Activated T-cell treated with anti-CD3 and anti-CD28 coated beads, Interleukin-2, amount 50 U/mL, for 1 hour (primary cell): ENCODE measurements at places on chromosomes 12 and 14.

DNA sequence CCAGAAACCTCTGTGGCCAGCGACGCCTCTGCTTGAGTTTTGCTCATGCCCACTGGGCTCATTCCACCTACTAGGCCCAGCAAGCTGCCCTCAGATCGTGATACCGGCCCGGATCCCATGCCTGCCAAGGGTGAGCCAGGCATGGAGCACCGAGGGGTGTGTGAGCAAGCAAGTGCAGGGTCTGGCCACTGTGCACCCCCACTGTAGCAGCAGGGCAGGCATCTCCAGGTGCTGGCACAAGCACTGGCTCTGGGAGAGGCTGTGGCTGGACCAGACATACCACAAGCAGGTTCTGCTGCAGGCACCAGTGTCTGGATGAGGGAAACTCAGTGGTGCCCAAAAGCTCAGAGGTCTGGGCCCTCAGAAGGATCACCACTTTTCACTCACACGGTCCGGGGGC, 20.6 kb downstream of the FAM186A start:
- DNase-seq = no peak

- no peak for DNase-seq
Measured at GRCh38 chr14:91225025-91225424, 19.5 kb downstream of the GPR68 start.

GRCh38 chr14:32200368-32201192, 1.3 kb upstream of the RNU6-7 start:
- no peak for DNase-seq

- DNase-seq = no peak
Measured at GRCh38 chr12:42277396-42278127, 39.5 kb upstream of the YAF2 start.

- no peak for DNase-seq
Measured at GRCh38 chr12:48857278-48857994, 5.5 kb upstream of the DDX23 start.

- DNase-seq = peak; percentile 63
Measured at GRCh38 chr12:14417715-14418114, 52.2 kb downstream of the ATF7IP start.

DNA sequence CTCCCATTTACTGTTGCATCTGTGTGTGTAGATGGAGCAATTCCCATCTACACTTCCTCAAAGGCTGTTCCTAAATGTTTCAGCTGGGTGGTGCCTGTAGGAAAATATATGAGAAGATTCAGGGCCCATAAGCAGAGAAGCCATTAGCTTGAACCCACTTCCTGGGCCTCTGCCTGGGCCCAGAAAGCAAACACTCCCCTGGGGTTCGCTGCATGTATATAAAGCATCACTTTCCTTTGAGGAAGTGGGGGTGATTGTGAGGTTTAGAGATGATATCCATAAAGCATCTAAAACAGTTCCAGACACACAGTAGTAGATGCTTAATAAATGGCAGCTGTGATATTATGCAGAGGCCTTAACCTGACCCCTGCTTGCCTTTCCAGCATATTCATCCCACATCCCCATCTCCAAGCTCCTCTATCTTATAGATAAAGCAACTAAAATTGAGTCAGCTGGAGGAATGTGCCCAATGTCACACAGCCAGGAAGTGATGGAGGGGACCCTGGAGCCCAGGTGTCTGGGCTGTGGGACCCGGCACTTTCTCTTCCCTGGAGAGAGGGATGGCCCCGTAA, 280.0 kb upstream of the CRY1 start:
- no peak for DNase-seq

- no peak for DNase-seq
Measured at GRCh38 chr12:54051026-54051842, 2.4 kb upstream of the HOXC4 start.

DNA sequence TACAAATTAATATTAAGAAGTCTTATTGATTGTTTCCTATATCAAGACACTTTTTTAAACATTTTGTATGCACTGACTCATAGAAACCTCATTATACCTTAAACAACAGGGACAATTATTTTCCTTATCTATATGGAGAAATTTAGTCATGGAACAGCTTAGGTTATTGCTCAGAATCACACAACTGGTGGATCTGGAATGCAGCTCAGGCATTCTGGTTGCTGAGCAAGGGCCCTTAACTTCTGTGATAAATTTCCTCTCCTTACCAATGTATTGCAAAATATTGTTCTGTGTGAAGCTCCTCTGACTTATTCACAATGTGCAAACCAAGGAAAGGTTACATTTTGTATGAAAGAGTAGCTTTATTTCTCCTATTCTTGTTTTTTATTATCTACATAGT, 817.8 kb downstream of the LRFN5 start:
- DNase-seq = no peak

- DNase-seq = no peak
Measured at GRCh38 chr14:84483072-84483420, 1046.9 kb upstream of the FLRT2 start.

DNA sequence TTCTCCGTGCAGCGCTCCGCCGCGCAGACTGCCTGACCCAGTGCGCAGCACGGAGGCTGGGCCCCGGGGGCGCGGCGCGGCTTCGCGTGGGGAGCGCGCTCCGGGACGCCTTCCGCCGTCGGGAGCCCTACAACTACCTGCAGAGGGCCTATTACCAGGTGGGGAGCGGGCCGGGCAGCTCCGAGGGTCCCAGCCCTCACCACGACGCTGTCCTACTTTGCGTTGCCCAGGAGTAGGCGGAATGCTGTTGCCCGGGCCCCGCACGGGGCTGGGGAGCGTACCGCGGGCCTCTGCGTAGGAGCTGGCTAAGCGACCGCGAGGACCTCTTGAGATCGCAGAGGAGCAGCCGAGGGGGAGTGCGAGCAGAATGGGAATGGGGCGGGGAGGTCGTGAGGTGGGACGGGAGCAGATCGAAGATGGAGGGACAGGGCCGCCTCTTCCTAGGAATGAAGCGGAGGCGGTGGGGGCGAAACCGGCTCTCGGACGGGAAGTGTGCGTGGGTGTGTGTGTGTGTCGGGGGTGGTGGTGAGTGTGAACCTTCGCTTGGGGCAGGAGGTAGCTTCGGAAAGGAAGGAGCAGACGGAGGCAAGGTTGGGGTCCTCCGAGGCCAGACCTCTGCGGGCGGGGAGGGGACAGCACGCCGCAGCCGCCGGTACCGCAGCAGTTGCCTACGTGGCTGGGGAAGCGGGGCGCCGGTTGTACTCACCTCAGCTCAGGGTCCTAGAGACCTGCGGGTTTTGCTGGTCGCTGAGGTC, 751 bp downstream of the P3H3 start:
- peak; percentile 69 for DNase-seq

- no peak for DNase-seq
Measured at GRCh38 chr12:103273645-103274044, 222.1 kb downstream of the C12orf42 start.

DNA sequence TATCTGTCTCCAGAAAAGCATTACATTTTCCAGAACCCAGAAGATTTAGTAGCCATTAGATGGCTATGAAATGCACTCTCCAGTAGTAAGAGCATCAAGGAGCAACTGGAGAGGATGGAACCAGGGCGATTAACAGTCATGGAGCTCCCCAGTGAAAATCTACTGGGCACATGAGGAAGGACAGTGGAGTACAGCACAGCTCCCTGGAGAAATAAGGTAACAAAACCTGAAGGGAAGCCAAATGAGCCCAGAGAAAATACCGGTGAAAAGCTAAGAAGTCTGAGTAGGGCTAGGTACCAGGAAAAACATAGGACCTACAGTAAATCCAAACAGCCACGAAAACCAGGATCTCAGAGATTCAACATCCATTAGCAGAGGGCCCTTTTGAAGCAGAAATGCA, 21.6 kb downstream of the SOX5 start:
- no peak for DNase-seq

GRCh38 chr14:22772725-22773124, 6.2 kb downstream of the OXA1L start:
- DNase-seq = no peak

DNA sequence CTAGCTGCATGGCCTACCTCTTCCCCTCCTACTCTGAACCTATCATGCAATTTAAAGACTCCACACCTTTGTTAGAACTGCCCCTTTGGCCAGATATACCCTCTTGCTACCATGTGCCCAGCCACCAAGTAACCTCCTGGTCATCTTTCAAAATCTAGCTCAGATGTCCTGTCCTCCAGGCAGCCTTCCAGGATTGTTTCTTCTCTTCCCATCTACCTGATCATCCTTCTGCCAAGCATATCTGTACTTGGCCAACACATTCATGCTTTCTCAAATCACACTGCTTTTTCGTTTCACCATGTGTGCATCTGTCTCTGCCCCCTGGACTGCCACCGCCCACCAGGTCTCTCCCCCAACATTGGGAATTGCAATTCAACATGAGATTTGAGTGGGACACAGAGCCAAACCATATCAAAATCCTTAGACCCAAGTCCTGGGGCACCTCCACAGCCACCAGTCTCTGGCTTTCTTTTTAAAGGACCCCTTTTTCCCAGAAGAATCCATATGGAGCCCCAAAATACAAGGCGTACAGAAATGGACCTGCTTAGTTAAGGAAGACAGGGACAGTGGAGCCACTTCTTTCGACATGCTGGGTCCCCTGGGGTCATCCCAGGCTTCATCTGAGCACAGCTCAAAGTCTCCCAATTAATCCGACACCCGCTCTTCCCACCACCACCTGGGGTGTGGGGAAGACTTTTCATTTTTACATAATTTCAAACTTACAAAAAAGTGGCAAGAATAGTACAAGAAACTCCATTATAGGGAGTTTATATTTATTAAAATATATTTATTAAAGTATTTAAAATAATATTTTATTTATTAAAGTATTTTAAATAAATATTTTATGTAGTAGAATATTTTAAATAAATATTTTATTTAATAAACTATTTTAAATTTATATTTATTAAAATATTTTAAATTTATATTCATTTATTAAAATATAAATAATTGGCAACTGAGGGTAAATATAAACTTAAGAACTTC, 7.9 kb upstream of the CMKLR1 start:
- no peak for DNase-seq

GRCh38 chr12:91804533-91804932, 341.1 kb downstream of the BTG1 start:
- no peak for DNase-seq

DNA sequence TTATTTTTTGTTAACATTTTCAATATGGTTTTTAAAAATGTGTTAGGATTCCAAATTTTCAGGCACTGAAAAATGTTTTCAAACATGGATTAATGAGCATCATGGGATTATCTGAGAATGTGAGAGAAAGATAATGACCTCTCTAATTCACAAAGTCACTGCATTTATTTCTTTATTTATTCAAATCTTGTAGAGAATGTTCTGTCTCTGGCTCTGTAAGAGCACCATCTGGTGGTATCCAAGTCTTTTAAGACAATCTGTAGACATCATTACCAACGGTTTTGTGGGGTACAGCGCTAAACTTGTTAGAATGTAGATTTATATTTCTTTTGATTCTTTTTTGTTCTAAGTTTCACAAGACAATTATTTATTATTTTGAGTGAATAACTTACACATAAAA, 956.0 kb upstream of the NOVA1 start:
- no peak for DNase-seq

DNA sequence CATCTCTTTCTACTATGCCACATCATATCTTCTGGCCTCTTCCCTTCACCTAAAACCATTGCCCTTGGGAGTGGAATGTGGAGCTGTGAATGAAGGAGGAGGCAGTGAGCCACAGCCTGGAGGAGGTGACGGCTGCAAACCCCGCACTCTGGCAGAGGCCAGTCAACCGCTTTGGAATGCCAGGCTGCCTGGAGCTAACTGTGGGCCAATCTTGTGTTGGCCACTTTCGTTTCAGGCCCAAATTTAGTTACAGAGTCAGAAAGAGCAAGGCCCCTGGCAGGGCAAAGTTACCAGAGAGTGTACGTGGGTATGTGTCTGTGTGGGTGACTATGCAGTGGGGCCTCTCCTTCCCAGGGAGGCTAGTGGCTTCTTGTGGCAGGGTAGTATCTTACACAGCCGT, 40.1 kb downstream of the CACNA1C start:
- no peak for DNase-seq

GRCh38 chr12:6394398-6394797, 10.4 kb downstream of the LTBR start:
- DNase-seq = no peak
